Immature natural killer cell (primary cell): ENCODE measurements at places on chromosomes 3 and 15.

GRCh38 chr15:97143592-97144376 lies 813.3 kb downstream of the NR2F2 start:
- H3K4me1 ChIP-seq, result no peaks in the 10 kb centered on the region
- H3K27ac ChIP-seq, result no peak overlapping the region
- no peak for DNase-seq
- H3K4me3 ChIP-seq, result no peak overlapping the region
- no peaks in the 10 kb centered on the region for H3K27me3 ChIP-seq

DNA sequence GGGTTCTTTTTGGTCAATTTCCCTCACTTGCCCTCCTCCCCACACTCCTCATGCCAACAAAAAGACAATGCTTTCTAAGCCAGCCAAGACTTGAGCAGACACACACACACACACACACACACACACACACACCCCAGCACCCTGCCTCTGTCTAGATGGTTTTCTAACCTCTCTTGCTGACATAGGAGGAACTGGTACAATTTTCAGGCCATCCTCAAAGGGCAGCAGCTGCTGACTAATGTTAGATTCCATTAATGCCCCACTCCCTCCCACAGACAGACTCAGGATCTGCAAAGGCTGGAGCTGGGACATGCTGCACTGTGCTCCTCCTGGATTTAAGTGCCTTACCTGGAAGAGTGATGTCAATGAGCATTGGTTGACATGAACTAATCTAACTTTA lies 438.4 kb downstream of the OCA2 start:
- H3K36me3 ChIP-seq, result no peaks in the 10 kb centered on the region
- DNase-seq, result no peak
- H3K4me3 ChIP-seq, result no peak overlapping the region
- H3K27ac ChIP-seq, result no peak overlapping the region
- no peaks in the 10 kb centered on the region for H3K4me1 ChIP-seq
- no peaks in the 10 kb centered on the region for H3K27me3 ChIP-seq

DNA sequence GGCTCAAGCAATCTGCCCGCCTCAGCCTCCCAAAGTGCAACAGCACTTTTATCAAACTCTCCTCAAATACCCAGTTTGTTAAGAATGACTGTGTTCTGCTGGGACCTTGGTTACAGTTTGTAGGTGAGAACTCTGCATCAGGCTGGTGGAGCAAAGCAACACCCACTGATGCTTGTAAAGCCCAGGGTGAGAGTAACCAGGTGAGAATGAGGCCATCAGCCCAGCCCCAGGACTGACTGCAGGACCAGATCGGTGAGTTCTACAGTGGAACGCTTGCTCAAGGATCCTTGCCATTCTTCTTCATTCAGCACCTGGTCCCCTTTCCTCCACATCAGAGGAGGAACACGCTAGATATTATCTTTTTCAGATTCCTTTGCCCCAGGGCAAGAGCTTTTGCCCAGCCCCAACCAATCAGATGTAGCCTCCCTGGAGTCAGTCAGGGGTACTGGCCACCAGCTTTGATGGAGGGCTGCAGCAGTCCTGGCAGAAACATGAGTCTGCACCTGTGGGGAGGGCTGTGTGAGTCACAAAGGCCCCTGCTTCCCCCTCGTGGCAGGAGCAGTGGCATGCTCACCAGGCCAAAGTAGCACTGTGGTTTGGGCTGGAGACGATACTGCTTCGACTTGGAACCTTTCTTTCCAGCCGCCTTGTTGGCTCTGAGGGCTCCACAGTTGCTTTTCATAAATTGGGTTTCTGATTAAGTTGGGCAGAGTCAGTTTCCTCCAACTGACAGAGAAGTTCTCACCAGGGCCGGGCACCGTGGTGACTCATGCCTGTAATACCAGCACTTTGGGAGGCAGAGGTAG lies 3.5 kb upstream of the SHISA5 start:
- no peaks in the 10 kb centered on the region for H3K27me3 ChIP-seq
- no peaks in the 10 kb centered on the region for H3K36me3 ChIP-seq
- peak overlapping the region; percentile 19 for H3K4me3 ChIP-seq
- peak overlapping the region; percentile 48 for H3K27ac ChIP-seq
- H3K4me1 ChIP-seq, result peaks cover 28% of the 10 kb centered on the region

- H3K27ac ChIP-seq, result no peak overlapping the region
- peaks cover 7% of the 10 kb centered on the region for H3K27me3 ChIP-seq
- no peaks in the 10 kb centered on the region for H3K36me3 ChIP-seq
- no peak overlapping the region for H3K4me3 ChIP-seq
Measured at GRCh38 chr3:59677747-59678702, 628.2 kb upstream of the CFAP20DC start.

GRCh38 chr3:101827211-101828174 lies 21.8 kb upstream of the NFKBIZ start:
- peak; percentile 79 for DNase-seq
- peaks cover 43% of the 10 kb centered on the region for H3K4me1 ChIP-seq
- no peaks in the 10 kb centered on the region for H3K27me3 ChIP-seq
- peak overlapping the region; percentile 98 for H3K27ac ChIP-seq
- no peaks in the 10 kb centered on the region for H3K36me3 ChIP-seq
